Naive thymus-derived CD4-positive, alpha-beta T cell (primary cell): ENCODE measurements at places on chromosomes 3 and 15. TPM values are rescaled to one million over a fixed set of nuclear protein-coding genes. Genes with fewer than 3 reads are reported as not detected.

The FSIP1 gene
- total RNA-seq, result 0.50 TPM

The PLA2G4E gene
- not detected for total RNA-seq

The CFAP100 gene
- not detected for total RNA-seq

The SNUPN gene
- total RNA-seq, result 22.6 TPM

The FAM107A gene
- not detected for total RNA-seq

The FRMD5 gene
- total RNA-seq, result 0.35 TPM

The SOX2 gene
- not detected for total RNA-seq
